ENCODE measurements at places on chromosomes 6 and 20.

- no peak for DNase-seq
Observed at GRCh38 chr6:139253656-139254055, 38.1 kb downstream of the TXLNB start.

DNA sequence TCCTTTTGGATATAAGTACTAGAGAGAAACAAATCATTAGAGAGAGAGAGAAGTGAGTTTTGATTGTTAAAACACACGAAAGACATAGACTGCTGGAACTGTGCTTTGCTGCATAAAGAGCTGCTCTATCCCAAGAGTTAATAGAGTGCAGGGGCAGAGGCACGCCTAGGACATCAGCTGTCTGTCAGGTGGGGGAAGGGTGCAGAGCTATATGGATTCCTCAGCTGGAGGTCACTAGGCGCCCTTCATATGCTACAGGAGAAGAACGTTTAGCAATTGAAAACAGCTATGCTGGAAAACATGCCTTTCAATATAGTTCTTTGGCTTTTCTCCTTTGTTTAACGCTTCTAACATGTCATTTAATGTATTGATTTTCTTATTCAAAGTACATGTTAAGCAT, 169.0 kb upstream of the MCHR2 start:
- no peak for DNase-seq

- DNase-seq = no peak
Observed at GRCh38 chr20:45892049-45892825, 1.1 kb downstream of the CTSA start.

GRCh38 chr6:105186576-105186975, 6.8 kb upstream of the POPDC3 start:
- no peak for DNase-seq

DNA sequence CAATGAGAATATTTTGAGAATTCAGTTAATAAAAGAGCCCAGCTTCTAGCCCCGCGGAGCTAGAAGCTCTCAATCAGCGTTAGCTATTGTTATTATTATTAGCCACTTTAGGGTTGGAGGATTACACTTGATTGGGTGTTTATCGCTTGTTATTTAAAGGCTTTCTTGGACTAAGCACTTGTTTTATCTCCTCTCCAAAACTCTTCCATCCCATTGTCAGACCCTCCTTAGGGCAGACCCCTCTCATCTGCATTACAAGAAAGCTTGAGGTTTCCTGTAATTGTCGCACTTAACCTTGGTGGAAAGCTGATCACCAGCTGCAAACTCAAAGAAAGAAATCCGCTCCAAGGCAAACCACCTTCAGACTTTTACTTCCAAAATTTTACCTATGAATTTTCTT, 4.8 kb downstream of the DPPA5 start:
- DNase-seq = no peak

DNA sequence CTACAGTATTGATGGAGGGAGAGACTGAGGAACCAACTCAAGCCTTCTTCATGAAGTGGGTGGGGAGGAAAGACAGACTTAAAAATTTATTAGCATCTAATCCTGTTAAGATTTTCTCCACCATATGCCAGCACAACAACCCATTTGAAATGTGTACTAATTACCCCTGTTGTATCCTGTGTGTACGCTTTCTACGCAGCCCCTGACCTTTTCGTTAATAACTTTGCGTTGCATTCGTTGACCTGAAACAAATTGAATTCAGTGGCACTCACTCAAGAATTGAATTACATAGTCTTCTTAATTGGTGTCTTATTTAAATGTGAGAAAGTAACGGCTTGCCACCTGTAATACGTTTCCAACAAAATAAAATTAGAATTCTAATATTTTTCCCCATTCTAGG, 113.9 kb downstream of the LINC00237 start:
- DNase-seq = no peak

GRCh38 chr6:119442776-119443184, 93.2 kb upstream of the MAN1A1 start:
- no peak for DNase-seq

GRCh38 chr20:44180814-44181213, 6.2 kb downstream of the JPH2 start:
- no peak for DNase-seq

GRCh38 chr6:99446076-99446475, 21.0 kb upstream of the PNISR start:
- no peak for DNase-seq

DNA sequence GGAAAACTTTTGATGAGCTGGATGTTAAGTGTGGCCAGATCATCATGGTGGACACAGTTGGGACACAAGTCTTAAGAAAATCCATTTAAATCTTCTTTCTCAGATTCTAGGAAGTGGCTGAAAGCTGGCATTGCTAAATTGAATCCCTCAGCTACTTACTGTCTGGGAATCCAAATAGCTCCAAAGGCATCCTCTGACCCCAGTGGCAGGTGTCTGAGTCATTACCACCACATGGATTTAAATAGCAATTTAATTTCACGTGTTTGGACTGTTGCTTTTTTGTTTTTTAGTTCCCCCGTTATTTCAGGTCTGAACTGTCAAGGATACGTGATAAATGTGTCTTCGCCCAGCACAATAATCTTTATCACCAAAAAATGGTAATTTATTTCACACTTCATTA, 33.2 kb upstream of the HDGFL1 start:
- no peak for DNase-seq

DNA sequence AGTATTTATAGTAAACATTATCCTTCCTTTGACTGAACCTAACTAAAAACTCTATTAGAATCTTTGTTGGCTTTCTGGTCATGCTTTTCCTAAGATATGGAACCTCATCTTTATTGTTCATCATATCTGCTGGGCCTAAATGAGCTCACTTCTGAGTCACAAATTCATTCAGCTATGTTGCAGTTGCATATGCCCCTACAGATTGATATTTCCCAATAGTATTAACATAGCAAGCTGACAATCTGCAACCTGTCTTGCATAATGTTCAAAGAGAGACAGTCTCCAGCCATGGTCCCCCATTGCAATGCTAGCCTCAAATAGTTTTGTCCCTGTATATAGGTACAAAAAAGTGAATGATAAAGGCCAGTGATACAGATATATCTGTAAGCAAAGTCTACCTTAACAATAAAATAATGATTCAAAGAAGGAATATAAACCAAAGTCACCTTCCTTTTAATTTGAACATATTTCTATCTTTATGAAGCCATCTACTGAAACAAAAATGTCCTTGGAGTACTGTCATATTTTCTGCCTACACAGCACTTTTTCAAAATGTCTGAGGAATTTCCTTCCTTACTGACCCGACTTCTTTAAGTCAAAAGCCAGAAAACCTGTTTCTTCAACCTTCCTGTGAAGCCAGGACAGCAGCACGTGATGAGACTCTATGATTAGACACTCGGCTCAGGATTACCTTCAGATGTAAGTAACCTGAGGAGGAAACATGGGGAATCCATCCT, 140.7 kb downstream of the UBE3D start:
- DNase-seq = no peak

DNA sequence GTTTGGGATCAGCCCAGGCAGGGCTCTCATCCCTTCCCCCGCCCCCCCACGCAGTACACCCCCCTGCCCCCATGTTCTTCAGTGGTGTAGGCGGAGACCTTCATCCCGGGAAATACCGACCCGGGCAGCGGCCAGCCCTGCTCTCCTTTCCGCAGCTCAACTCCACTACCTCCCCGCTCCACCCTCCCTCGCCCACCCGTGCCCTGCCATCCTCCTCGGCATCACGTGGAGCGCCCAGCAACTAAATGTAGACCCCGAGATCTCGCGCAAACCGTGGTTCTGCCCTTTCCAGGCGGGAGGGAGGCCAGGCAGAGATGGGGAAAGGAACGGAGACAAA, 1932.2 kb upstream of the DEFB115 start:
- DNase-seq = no peak

GRCh38 chr6:110619275-110619908, 143.0 kb upstream of the SLC22A16 start:
- DNase-seq = no peak

- DNase-seq = peak; percentile 48
Observed at GRCh38 chr6:14732844-14733757, 512.8 kb upstream of the JARID2 start.

GRCh38 chr20:52193133-52193532, 1.6 kb upstream of the ZFP64 start:
- no peak for DNase-seq

DNA sequence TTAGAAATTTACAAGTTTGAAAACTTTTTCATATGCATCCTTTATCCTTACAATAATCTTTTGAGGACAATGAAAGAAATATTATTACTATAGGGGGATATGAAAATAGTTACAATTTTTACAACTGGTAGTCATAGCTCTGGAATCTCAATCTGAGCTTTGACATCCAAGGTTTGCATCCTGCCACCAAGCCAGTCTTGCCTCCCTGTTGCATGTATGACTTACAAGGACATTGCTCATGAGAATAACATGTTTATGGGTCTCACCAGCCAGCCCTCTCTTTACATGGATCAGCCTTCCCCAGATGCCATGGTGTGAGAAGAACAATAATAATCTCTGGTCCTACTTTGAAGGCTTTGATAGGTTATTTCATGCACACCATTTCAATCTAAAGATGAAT, 67.5 kb downstream of the THEMIS start:
- no peak for DNase-seq

- DNase-seq = no peak
Observed at GRCh38 chr6:23533944-23534343, 592.1 kb upstream of the NRSN1 start.

DNA sequence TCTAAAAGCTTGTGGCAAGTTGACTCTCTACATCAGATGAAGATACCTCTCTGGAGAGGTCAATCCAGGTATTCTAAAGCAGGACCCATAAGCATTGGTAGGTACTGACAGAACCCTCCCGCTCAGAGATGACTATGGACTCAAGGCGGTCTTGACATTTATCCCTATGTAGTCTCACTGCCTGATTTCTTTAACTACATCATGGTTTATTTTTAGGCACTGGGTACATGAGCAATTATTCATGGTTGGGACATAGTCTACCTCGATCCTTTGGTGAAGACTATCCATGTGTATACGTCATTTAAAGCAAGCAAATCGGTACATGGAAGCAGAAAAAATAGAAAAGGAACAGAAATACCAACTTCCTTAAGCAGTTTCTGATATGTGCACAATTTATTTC, 136.2 kb upstream of the TAB2 start:
- no peak for DNase-seq

DNA sequence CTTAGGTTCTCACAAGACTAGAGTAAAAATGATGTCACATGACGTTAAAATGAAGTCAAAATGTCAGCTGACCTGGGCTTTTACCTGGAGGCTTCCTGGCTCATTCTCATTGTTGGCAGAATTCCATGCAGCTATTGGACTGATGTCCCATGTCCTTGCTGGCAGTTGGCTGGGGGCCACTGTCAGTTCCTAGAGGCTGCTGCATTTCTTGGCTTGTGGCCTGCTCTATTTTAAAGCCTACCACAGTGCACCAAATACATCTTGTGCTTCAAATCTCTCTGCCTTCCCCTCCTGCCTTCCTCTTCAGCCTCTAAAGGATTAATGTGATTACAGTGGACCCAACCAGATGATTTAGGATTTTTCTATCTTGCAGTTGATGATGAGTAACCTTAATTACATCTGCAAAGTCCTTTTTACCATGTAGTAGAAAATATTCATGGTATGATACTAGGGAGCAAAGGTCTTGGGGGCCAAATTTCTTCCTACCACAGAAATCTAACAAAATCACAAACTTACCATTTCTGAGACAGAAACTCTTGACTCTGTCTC, 81.9 kb downstream of the FIG4 start:
- DNase-seq = no peak

GRCh38 chr6:83824388-83824801, 28.8 kb upstream of the RIPPLY2 start:
- DNase-seq = no peak

- no peak for DNase-seq
Observed at GRCh38 chr20:48214601-48215000, 429.3 kb upstream of the SULF2 start.

- DNase-seq = no peak
Observed at GRCh38 chr6:40443842-40444241, 143.3 kb downstream of the LRFN2 start.

DNA sequence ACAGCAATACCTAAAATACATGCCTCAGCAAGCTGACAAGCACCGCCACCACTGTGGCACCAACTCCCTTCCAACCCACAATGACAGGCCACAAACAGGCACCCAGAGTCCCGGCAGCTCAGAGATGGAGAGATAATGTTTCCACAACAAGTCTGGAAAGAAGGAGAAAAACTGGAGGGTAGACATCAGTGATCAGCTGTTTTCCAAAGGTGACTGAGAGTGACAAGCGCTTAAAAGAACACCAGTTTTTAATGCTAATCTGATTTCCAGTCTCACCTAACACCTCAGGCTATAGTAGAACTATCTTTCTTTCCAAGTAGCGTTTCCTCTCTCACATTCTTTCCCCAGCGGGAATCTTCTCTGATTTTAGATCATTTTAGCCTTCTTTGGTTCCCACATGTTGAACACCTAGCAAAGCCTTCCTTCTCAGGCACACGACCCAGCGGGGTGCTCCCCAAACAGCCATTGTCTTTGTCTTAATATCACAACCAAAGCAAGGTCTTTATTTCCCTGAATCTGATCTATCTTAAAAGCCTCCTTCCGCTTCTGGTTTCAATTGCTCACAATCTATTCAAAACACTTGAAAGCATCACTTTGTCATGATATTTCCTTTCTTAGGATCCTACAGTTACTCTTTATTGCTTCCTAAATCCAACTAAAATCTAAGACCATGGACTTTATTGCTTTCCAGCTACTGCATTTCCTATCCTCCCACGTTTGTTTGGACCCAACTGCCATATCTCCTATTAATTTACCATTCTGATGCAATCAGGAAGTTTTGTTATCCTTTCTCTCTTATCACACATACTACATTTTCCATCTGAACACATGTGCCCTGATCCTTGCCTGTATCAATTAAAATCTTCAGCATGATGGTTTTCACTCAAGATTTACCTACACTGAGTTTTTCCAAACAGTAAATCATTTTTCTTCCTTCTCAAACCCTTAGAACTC, 282.7 kb downstream of the ADGB start:
- DNase-seq = no peak

GRCh38 chr20:34955231-34956040, at the start of the genes GSS and MYH7B:
Gene GSS (minus strand): TSS chr20:34955806. CDS start chr20:34951852, 3,954 bp downstream.
Gene MYH7B (plus strand): TSS chr20:34955868. CDS start chr20:34978006, 22,138 bp downstream.
- peak; percentile 99 for DNase-seq

DNA sequence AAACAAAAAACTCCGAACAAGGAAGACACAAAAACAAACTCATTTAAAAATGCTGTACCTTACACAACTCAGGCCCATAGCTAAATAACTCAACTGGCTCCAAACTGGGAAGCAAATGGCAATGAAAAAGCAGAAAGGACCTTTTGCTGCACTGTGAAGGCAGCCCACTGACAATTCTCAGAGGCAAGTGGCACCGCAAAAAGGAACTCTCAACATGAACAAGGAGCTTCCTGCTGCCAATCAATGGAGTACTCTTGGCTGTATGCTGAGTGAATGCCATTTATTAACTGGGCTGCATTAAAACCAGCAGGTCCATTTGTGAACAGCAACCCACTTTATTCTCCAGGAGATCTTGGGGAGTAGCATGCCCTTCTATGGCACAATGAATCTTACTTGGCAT, 209.9 kb downstream of the PTPRK start:
- no peak for DNase-seq

DNA sequence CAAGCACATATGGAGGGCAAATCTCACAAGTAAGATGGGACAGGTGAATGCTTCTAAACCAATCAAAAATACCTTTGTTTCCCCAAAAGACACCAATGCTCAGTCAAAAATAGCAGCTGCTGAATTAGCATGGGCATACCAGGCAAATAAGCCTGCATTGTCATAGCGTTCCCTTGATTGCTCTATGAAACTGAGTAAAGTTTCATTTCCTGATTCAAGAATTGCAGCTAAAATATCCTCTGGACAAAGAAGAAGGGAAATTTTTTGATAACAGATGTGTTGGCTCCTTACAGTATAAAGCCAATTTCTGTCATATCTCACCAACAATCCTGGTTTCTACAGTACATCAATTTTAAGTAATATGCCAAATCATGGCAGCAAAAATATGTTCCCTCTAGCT, 3.3 kb upstream of the TMEM14A start:
- no peak for DNase-seq

All from stimulated activated CD4-positive, alpha-beta T cell treated with anti-CD3 and anti-CD28 coated beads, Interleukin-12 subunit alpha, Interleukin-12 subunit beta, amount 100 ng/mL, for 4 hours (primary cell).